SK-N-SH treated with all-trans-retinoic acid at 6 μM for 48 hours (cell line): ENCODE measurements at places on chromosomes 13 and 19.

DNA sequence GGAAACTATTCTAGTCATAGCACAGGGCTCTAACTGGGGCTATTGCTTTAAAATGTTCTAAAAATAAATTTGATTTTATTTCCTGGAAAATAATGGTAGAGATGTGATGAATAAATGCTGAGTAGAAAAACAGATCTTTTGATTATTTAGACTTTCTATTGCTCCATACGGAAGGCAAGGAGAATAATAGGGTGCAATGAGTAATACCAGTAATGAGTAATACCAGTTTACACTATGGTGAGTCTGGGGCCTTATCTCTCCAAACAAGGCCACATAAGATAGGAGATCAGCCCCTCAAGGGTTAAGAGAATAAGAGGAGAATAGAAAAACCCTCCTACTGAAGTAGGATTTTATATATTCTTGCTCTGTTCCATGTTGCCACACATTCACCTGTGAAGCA lies 390.4 kb downstream of the KLF5 start:
- no peak for ATAC-seq

DNA sequence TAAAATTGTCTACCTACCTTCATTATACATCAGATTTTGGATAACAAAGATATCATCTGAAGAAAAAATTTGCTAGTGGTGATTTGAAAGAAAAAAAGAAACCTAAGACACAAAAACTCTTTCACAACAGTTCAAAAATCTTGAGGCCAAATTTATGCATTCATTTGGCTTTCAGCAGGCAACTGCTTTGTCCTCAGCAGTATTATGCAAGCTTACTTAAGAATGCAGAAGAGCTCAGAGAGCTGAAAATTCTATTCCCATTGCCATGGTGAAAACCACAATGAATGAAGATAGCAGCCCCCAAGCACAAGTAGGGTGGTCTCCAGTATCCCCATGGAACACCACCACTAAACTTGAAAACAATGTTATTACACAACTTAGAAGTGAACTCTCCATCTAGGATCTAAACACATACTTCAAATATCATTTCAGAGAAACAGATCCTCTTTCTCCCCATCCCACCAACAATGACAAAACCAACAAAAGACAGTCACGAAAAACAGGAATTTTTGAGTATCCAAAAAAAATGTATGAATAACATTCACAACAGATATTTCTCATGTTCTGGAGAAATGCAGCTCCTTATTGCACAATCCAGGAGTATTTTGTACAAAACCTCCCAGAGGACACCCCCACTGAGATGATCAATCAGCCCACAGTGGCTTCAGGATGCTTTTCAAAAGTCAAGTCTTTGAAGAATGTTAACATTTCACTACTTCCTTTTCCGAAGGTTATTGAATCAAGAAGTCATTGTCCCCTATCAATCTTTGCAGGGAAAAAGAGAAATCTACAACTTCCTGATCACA lies 192.7 kb downstream of the LHFPL6 start:
- no peak for ATAC-seq

DNA sequence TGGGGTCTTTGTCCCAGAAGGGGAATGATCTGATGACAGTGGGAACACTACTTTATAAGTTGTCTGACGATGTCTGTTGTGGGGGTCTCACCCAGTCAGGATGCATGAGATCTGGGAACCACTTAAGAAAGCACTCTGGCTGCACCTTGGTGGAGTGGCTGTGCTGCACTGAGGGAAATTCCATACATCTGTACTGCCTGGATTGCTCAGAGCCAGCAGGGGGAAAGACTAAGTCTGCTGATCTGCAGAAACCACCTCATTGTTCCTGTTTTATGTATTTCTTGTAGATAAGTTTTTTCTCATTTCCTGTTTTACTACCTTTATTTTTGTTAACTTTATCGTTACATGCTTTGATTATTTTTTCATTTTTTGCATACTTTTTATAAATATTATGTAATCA lies 27.3 kb downstream of the ZNF430 start:
- no peak for ATAC-seq

DNA sequence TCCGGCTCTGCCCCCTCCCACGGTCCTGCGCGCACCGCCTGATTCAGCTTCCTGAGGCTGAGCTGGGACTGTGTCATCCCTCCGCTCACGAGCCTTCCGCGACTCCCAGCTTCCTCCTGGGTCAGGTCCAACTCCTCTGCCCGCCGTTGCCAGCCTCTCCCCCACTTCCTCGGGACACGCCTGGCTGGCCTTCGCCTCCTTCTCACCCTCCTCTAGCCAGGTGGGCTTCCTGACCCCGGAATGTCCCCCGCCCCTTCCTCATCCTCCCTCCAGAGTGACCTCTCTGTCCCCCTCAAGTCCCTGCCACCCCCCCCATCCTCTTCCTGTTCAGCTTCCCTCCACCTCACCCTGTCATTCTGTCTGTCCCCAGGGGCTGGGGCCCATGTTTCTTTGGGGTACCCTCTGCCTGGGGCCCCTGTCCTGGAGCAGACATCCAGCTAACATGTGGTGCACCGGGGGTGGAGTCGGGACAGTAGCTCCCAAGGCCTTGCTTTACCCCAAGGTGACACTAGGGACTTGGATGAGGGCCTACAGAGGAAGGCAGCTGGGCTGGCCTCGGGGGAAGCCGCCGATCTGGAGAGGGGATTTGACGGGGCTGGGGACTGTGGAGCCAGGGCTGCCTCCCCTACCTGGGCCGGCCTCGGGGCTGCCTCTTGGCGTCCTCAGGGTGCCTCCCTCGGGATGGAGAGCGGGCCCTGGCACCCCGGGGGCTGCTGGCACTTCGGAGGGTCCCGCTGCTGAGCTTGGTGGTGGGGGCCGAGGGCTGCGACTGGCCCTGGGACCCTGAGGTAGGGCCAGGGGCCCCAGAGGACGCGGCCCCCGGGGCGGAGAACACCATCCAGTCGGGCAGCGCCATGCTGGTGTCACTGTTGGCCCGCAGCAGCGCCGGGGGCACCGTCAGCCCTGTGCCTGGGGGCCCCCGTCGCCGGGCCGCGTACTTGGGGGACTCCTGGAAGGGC lies 16.5 kb downstream of the SHANK1 start:
- ATAC-seq: no peak

DNA sequence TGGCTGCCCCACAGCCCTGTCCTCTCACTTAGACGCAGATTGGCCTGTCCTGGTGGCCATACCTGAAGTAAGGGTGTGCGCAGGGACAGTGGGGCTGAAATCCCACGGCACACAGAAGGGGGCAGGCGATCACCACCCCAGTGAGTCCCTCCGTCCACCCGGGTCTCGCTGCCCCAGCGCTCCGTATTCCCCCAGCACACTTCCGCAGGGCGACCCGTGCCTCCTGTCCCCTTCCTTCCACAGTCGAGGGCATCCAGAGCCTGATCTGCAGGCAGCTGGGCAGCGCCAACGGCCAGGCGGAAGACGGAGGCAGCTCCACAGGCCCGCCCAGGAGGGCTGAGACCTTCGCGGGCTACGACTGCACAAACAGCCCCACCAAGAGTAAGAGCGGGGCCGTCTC lies 25.3 kb downstream of the PEX11G start:
- no peak for ATAC-seq

DNA sequence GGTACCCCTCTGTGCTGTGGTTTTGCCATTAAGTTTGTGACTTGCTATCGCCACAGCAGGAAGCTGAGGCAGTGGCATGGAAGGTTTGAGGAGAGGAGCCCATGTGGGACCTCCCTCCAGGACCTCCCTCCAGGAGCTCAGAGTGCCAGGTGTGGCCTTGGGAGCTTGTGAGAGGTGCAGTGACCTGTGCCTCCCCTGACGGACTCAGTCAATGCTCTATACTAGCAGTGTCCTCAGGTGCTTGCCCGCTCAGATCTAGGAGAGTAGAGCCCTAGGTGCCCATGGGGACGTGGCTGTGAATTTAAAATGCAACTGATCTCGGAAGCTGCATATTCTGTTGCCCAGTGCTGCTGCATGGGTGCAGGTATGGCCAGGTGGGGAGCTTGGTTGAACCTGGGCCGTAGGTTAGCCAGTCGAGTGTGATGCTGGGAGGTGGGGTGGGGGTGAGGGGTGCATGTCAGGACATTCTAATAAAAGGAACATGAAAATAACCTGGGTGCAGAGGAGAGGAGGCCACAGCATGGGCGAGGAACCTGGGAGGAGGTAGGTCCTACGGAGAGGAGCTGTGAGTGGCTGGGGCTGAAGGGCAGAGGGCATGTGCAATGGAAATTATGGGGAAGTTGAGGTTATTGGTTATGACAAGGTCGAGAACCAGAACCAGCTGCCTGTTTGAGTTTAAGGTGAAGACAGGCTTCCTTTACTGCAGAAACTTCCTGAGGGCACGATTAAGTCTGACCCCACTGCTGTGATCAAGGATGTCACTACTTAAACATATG lies 41.6 kb downstream of the TEX29 start:
- no peak for ATAC-seq
